ENCODE measurements at places on chromosomes 2 and 18.

DNA sequence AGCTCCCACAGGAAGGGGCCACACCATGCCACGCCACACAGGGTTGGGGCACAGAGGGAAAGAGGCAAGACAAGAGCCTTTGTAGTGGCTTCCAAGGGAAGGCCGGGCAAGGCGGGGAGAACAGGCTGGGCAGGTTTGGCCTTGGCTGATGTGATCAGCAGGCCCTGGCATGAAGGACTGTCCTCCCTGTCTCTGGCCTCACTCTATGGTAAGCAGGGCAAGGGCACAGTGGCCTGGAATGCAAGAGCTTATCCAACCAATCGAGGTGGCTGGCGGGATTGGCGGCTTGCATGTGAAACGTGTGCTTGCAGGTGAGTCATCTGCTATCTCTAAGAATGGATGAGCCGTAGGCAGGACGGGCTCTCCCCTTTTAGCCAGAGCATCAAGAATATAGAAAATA, 6.4 kb upstream of the ATP9B start:
- no peak for DNase-seq

DNA sequence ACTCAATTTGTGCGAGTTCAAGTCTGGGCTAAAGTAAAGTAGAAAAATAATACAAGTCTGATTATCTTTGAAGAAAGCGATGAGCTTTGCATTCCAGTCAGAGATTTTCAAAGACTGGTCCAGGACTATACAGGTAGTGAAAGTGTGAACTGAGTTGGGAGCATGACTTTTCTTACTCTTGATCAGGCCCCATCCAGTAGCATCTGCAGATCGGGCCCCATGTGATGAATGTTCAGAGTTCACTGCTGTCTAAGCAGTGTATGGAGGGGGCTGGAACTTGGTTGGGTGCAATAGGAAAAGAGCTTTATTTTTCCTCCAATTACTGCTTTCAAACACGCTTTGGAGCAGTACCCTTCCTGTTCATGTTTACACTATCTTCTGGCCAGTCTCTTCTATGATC, 747.4 kb upstream of the ID2 start:
- DNase-seq = no peak

GRCh38 chr2:239751679-239752355, 273.3 kb downstream of the NDUFA10 start:
- no peak for DNase-seq

DNA sequence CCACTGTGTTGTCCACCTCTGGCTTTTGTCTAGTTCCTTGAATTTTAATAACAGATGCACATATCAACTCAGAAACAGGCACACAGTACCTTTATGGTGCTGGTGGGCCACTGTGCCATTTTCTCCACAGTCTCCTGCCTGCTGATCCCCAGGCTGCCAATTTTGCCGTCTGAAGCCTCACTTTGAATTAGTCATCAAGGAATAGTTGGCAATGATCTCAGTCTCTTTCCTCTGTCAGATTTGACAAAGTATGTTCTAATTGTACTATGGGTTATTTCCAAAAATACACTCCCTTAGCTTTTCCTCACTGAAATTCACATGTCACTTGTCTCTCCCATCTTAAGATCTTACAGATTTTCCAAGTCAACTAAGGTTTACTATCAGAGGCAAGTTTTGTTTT, 140.7 kb downstream of the ZNF516 start:
- no peak for DNase-seq

GRCh38 chr2:71006323-71006722, 11.7 kb upstream of the TEX261 start:
- no peak for DNase-seq

GRCh38 chr2:208046686-208047085, 21.4 kb upstream of the PLEKHM3 start:
- DNase-seq = no peak

- DNase-seq = no peak
These were observed 14.6 kb downstream of the SCLY start for GRCh38 chr2:238075397-238075796.

- DNase-seq = no peak
These were observed 103.9 kb downstream of the VIT start for GRCh38 chr2:36800381-36800780.

DNA sequence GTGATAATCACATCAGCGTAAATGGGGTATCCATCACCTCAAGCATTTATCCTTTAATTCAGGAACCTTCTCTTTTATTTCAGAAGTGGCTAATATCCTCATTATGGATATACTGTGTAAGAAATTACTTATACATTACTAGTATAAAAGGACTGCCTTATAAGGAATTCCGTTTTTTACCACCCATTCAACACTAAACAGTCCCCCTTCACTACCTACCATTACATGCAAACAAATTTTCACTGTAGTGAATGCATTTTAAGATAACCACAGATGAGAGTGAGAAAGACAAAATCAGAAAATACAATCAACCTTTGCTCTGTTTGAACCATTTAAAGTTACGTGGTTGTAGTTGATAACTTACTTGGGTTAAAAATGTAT, 551.2 kb downstream of the RNF144A start:
- DNase-seq = no peak

- no peak for DNase-seq
These were observed 61.2 kb upstream of the LRRTM1 start for GRCh38 chr2:80365762-80366161.

DNA sequence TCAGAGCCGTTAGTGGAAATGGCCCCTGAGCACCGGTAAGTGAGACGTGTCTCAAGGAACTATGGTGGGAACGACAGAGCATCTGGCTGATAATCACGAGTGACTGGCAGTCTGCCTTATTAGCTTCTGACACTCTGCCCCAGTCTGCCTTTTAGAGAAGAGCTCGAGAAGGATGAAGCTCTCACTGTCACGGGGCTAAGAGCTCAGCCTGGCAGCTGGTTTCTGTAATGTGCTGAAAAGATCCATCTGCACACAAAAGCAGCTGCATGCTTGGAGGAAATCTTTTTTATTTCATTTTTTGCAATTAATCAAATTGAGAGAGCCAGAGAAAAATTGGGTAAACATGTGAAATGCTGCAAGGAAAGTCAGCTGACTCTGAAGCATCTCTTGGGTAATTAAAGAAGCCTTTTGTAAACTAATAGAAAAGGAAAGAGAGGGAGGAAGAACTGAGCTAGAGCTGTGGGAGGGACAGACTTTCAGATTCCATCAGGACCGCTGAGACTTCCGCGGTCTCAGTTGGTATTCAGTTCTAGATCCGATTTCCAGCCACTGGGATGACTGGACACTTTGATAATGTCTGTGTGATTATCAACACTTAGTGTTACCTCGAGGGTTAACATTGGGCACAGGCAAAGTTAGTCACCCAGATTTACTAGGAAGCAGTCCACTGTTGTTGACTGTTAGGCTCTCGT, 24.4 kb downstream of the MBP start:
- no peak for DNase-seq

DNA sequence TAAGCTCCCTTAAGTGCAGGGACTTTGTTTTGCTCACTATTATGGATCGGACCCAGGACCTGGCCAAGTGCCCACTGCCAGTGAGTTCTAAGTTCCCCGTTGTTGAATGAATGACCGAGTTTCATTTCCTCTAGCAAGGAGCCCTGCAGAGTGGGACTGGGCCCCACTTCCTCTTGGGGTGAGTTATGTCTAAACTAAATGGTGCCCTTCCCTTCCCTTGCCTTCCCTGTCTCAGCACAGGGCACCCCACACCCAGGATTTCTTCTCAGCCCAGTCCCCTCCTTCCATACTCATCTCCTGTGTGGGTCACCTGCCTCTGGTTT, 195.3 kb upstream of the HS6ST1 start:
- DNase-seq = no peak

DNA sequence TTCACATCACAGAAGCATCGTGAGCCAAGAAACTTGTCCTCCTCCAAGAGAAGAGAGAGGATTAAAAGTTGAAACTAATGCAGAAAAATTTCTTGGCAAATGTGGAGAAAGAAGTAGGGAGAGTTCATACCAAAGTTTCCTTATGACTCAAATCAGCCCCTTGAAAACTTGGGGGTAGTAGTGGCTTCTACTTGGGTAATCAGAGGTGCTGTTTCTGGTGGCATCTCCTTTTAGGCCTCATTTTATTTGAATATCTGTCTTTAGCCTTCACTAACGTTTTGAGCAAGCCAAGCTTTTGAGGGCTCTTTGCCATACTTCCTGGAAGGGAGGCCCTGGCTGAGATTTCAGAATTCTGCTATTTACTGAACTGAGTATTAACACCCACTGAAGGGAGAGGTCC, 515.3 kb upstream of the MEX3C start:
- no peak for DNase-seq

GRCh38 chr2:16784652-16785051, 119.0 kb upstream of the CYRIA start:
- no peak for DNase-seq

- DNase-seq = no peak
These were observed 1834.1 kb upstream of the PIK3C3 start for GRCh38 chr18:40120796-40121391.

DNA sequence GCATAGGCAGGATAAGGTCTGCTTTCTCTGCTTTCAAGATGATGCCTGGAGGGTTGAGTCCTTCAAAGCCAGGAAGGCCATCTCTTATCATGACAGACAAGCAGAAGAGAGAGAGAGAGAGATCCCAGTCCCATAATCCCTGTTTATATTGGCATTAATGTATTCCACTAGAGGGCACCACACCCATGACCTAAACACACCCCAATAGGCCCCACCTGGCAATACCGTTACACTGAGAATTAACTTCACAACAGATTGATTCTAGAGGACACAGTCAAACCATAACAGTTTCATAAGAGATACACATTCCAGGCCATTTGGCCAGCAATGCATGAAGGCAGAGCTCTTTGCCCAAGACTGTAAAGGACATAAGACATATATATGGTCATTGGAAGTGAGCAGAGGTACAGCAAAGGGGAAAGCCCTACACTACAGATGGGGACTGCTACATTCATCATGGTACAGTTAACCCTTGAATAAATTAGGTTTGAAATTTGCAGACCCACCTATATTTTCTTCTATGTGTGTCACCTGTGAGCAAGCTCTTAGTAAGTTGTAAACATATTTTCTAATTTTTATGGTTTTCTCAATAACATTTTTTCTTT, 1516.1 kb downstream of the RPIA start:
- DNase-seq = no peak

- no peak for DNase-seq
These were observed 720.5 kb downstream of the MBD2 start for GRCh38 chr18:53503914-53504441.

DNA sequence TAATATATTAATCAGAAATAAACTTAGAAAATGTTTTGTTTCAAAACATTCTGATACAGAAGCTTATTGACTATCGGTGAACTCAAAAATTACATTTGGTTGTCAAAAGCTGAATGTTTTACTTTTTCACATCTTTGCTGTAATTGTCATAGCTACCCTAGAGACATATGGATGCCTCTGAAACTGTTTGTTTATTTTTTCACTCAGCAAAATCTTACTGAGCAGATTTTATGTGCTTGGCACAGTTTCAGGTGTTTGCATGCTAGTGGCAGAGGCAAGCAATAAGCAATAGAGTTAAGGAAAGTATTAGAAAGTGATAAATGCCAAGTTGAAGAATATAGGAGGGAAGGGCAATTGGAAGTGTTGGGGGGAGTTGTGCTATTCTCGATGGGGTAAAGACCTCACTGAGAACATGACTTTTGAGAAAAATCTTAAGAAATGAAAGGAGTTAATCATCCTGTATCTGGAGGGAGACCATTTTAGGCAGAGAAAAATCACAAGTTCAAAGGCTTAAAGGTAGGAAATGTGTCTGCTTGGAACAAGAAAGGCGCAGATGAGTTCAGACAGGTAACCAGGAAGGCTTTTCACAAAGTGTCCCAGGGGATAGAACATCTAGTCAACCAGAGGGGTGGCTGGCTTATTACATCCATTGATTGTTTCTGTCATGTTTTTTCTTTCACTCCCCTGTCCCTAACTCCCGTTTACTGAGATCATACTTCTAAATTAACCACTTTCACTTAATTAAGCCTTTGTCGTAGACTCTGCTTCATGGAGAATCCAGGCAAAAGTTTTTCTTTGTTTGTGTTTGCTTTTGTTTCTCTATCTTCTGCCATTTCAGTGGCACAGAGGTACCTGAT, 27.2 kb upstream of the COBLL1 start:
- no peak for DNase-seq

- DNase-seq = no peak
These were observed 575.3 kb downstream of the CMPK2 start for GRCh38 chr2:6290217-6291015.

GRCh38 chr2:120118471-120118870, 104.7 kb downstream of the TMEM185B start:
- DNase-seq = no peak

DNA sequence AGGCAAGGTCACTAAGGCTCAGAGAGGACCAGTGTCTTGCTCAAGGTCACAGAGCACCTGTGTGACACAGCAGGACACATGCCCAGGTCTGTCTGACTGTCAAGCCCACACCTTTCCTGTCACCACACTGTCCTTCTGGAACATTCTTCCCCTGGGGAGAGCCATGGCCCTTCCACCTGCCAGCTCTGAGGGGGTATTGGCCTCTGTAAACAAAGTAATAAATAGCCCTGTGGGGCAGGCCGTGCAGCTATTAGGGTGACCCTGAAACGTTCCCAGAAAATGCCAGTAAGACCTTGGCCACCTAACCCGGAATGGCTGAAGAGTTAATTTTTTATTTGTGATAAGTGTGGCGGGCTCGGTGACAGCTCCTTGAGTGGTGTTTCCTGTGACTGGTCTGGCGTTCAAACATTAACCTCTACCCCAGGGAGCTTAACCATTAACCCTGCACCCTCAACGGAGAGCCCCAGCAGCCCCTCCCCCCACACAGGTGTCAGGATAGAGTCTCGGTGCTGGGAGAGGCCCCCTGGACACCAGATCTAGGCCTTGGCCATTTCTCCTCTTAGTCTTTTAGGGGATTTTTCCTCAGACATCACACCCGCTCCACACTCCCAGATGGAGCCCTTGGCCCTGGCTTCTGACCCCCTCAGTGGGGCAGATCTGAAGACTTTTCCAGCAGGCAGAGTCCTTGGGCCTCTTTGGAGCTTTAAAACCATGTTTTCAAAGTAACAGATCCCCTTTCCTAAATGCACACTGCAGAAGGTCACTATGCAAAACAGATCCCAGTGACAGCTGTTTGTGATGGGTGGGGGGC, 36.6 kb downstream of the SCTR start:
- no peak for DNase-seq

GRCh38 chr18:35578481-35578880, 3.1 kb upstream of the GALNT1 start:
- DNase-seq = no peak

DNA sequence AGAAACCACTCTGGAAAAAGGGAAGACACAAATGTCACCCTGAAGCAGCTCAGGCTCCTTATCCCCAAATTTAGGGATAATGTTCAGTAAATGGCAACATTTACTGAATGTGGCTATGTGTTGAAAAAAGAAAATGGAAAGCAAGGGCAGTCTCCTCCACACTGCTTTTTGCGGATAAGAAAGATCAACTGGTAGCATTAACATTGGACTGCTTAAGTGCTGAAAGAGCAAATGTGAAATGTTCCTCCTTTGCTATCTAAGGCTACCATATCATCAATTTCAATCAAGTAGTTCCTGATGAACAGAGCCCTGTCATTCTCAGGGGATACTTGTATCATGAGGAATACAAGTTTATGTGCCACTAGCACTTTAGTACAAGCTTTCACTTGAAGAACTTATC, 12.5 kb downstream of the FBXO11 start:
- no peak for DNase-seq
